ENCODE measurements at places on chromosomes 1 and 21. TPM values are rescaled to one million over a fixed set of nuclear protein-coding genes. Genes with fewer than 3 reads are reported as not detected.

TRIM58 gene
- total RNA-seq = 0.66 TPM

C1orf185 gene
- total RNA-seq = not detected

HTR1D gene
- 0.42 TPM for total RNA-seq

GRCh38 chr21:32682696-32683474, 44.9 kb downstream of the SYNJ1 start:
- DNase-seq = no peak

DNA sequence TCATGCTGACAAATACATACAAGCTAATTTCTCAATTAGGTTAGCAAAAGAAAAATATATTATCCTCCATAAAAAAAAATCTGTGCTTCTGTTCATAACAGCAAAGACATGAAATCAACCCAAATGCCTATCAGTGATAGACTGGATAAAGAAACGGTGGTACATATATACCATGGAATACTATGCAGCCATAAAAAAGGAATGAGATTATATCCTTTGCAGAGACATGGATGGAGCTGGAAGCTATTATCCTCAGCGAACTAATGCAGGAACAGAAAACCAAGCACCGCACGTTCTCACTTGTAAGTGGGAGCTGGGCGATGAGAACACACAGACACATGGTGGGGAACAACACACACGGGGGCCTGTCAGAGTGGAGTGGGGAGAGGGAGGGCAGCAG, 84.0 kb upstream of the PALMD start:
- no peak for DNase-seq

PAPPA2 gene
- 0.40 TPM for total RNA-seq

- no peak for DNase-seq
Measured at GRCh38 chr1:92324784-92325183, 25.9 kb downstream of the RPAP2 start.

DNA sequence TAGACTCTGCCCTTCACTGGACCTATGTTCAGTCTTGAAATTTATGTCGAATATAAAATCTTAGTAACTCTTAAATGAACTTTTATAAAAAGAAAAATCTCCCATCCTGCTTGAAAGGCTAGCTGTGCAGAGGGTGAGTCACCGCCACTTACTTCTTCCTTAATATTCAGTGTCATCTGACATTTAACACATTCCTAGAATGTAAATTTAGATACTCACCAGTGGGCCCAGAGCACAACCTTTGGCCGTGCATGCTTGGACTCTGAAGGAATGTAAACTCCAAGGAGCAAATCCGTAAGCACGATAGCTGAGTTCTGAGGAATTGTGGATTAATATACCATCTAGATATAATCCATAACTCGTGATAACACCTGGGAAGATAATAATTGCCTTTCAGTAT, 403.3 kb downstream of the KCTD3 start:
- DNase-seq = no peak

DNA sequence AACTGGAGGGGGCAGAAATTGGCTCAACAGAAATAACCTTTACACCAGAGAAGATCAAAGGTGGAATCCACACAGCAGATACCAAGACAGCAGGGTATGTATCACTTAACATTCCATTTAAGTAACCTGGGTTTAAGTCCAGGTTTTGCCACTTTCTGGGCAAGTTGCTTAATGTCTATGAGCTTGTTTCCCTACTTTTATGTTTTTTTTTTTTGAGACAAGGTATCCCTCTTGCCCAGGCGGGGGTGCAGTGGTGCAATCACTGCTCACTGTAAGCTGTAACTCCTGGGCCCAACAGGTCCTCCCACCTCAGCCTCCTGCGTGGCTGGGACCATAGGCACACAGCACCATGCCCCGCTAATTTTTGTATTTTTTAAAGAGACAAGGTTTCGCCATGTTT, 2.2 kb downstream of the RTCA start:
- no peak for DNase-seq

CDC42SE1 gene
- total RNA-seq = 59.9 TPM

DNA sequence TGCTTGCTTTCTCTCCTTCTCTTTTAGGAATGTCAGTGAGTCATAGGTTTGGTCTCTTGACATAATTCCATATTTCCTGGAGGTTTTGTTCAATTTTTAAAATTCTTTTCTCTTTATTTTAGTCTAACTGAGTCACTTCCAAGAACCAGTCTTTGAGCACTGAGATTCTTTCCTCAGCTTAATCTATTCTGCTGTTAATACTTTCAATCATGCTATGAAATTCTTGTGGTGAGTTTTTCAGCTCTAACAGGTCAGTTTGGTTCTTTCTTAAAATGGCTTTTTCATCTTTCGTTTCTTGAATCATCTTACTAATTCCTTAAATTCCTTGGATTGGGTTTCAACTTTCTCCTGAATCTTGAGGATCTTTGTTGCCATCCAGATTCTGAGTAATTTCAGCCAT, 321.0 kb downstream of the PTBP2 start:
- no peak for DNase-seq

GRCh38 chr1:65235867-65236805, 73.2 kb upstream of the DNAJC6 start:
- no peak for DNase-seq

OR2M3 gene
- not detected for total RNA-seq

DNA sequence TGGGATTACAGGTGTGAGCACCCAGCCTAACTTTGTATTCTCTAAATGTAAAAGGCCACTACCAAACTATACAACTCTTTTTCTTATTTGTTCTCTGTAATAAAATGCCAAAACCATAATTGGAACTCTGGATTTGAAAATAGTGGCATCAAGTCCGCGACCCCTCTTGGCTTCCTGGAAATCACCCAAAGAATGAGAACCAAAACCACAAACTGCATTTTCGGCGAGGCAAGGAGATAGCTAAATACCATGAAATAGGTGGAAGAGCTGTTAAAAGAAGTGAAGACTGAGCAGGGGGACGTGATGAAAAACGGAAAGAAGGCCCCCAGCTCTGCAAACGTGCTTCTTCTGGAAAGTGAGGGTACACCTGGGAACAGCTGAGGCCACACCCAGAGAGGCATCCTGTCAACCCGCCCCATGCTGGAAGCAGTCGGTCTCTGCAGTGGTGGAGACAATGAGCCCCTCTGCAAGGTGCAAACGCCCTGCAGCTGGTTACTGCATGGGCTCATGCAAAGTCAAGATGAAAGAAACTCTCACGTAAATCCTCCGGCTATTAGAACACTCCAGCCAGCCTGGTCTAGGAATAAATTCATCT, 22.5 kb downstream of the VPS26C start:
- no peak for DNase-seq

FNDC10 gene
- 0.14 TPM for total RNA-seq

INKA2 gene
- total RNA-seq = 6.0 TPM

RAD54L gene
- 7.4 TPM for total RNA-seq

ZBTB8A gene
- 10.4 TPM for total RNA-seq

DNA sequence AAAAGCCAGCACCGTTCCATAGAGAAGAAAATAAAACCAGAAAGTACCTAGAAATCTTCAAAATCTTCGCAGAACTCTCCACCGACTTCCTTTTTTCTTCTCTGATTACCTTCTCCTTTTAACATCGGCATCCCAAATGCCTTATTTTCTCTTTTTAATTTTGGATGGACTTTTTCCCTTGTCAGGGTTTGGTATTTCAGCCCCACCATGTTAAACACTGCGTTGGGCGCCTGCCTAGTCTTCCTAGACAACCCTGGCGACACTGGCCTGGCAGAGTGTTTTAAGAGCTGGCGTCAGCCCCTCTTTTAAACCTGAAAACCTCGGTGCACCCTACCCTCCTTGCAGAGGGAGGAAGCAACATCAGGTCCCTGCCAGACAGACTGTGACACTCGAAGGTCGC, 66.0 kb upstream of the EFHD2 start:
- no peak for DNase-seq

- DNase-seq = no peak
Measured at GRCh38 chr21:32956061-32956656, 69.6 kb upstream of the OLIG2 start.

GRCh38 chr1:158200527-158200926, 19.8 kb downstream of the CD1D start:
- DNase-seq = no peak

- no peak for DNase-seq
Measured at GRCh38 chr1:183025010-183025337, 1.8 kb downstream of the LAMC1 start.

- DNase-seq = no peak
Measured at GRCh38 chr1:71179997-71180396, 99.2 kb upstream of the ZRANB2 start.

GRCh38 chr21:17343055-17343454, 169.8 kb upstream of the CXADR start:
- no peak for DNase-seq

DNA sequence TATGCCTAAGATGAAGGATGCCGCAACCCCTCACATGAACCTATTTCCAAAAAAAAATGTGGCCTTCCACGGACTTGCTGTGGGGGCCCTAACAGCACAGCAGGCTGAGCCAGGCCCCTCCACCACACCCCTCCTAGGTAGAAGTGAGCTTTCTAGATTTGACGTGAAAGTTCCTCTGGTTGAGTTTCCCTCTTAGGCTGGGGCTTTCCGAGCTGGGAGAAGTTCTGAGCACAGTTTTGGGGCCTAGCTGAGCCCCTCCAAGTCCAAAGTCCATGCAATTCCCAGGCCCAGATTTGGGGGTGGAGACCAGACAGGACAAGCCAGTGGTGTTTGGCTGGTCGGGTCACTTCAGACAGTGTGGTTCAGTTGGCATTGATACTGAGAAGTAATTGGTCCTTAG, 13.8 kb upstream of the PHLDA3 start:
- no peak for DNase-seq

DNA sequence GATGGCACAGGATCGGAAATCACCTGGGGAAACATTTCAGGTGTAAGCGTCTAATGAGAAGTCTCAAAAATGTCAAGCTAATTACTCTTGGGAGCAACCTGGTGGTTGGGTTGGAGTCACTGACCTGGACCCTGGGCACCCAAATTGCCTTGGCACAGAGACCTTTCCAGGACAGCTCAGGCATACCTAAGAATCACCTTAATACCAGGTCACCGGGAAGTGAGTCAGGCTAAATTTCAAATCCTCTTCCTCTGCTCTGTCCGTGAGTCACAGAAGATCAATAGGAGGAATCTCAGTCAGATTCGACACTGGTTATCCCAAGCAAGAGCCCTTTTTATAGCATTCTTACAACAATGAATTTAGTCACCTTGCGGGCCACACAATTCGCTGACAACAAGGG, 179.6 kb upstream of the CAMK1G start:
- no peak for DNase-seq

ZSWIM5 gene
- 0.46 TPM for total RNA-seq

DNA sequence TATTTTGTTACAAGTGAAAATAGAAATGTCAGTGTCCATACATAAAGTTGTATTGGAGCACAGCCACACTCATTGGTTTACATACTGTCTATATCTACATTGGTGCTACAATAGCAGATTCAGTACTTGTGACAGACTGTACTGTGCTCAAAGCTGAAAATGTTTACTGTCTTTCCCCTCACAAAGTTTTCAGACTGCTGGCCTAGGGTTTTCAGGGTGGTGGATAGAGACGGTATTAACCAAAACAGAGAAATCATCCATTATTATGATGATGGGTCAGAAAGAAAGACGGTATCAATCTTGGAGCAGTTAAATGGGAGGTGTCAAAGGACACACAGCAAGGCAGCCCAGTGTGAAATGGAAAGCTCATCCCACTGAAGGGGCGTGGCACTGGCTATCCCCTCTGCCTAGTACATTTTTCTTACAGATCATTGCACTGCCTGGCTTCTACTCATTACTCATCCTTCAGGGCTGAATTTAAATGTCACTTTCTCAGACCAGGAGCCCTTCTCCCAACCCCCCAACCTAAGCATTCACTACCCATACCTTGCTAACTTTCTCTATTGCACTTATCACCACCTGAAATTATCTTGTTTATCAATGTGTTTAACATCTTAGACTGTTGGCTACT, 10.2 kb downstream of the JAK1 start:
- no peak for DNase-seq

RYR2 gene
- not detected for total RNA-seq

CA6 gene
- total RNA-seq = not detected

SRGAP2C gene
- 27.3 TPM for total RNA-seq

DNA sequence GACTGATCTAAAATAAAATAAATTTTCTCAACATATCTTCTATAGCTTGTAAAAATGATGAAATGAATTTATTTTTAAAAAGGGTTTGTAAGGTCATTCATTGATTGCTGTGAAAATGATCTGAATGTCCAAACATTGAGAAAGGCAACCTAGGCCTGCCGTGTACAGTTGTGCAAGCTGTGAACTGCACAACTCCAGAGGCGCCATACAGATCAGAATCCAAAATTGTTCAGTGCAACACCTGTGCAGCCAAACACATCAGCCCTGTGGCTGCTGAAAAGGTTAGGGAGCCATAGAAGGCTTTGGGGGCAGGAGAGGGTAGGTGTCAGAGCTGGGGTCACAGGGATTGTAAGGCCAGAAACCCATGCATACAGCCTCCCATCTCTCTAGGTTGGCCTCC, 9.9 kb upstream of the ZC3H12A start:
- no peak for DNase-seq

- DNase-seq = no peak
Measured at GRCh38 chr1:115457289-115457688, 119.2 kb upstream of the NGF start.

RNF186 gene
- not detected for total RNA-seq

SNRPE gene
- 86.9 TPM for total RNA-seq

GRCh38 chr1:33836911-33837310, 27.0 kb upstream of the HMGB4 start:
- DNase-seq = no peak

GRCh38 chr1:222919478-222919865, 104.6 kb downstream of the DISP1 start:
- no peak for DNase-seq

GPR161 gene
- 40.3 TPM for total RNA-seq

SEMA6C gene
- total RNA-seq = 5.3 TPM

- no peak for DNase-seq
Measured at GRCh38 chr21:46469275-46469674, 10.6 kb downstream of the DIP2A start.

- DNase-seq = no peak
Measured at GRCh38 chr1:5793516-5793915, 198.7 kb downstream of the NPHP4 start.

CD101 gene
- total RNA-seq = 0.11 TPM

NMNAT1 gene
- 11.8 TPM for total RNA-seq

GRCh38 chr1:34851431-34852105, 8.0 kb downstream of the SMIM12 start:
- DNase-seq = peak; percentile 54

DIRAS3 gene
- 5.4 TPM for total RNA-seq

- DNase-seq = no peak
Measured at GRCh38 chr1:34406833-34407539, 230.3 kb downstream of the C1orf94 start.

DNA sequence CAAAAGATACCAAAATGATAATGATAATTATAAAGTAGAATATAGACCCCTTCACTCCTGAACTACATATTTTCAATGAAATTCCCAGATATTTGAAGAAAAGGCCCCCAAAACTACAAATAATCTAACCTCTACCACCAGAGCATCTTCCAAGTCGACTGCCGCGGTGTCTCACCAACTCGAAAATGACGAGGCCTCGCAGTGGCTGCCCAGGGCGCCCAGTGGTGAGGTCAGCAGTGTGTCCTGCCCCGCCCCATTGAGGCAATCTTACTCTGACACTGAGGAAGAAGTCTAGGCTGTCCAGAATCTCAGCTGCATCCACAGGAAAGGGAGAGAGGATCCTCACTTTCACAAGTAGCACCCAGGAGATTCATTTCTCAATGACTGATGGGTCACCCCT, 5.2 kb downstream of the DUSP10 start:
- no peak for DNase-seq

KIAA0040 gene
- 34.5 TPM for total RNA-seq

- DNase-seq = no peak
Measured at GRCh38 chr1:66244429-66244828, 289.5 kb upstream of the SGIP1 start.

All from pulmonary artery endothelial cell (primary cell).